Smooth muscle cell of the pulmonary artery (primary cell): ENCODE measurements at places on chromosomes 2 and 18. TPM values are rescaled to one million over a fixed set of nuclear protein-coding genes. Genes with fewer than 3 reads are reported as not detected.

ACKR3 gene
- total RNA-seq = 1.2 and 9.2 TPM in 2 replicates

ARHGAP15 gene
- total RNA-seq = 0.13 TPM in 1 of 2 replicates, not detected in the other

RRM2 gene
- total RNA-seq = 5.6 and 9.8 TPM in 2 replicates

LINC00305 gene
- not detected in 2 replicates for total RNA-seq

ELOA2 gene
- not detected in 2 replicates for total RNA-seq

HPCAL1 gene
- 32.0 and 42.9 TPM in 2 replicates for total RNA-seq

CFAP221 gene
- total RNA-seq = 0.07 and 0.13 TPM in 2 replicates

SPP2 gene
- not detected in 2 replicates for total RNA-seq

ASTL gene
- total RNA-seq = 0.07 TPM in 1 of 2 replicates, not detected in the other

CNTNAP5 gene
- total RNA-seq = not detected in 2 replicates

HOXD10 gene
- not detected in 2 replicates for total RNA-seq

SIX3 gene
- not detected in 2 replicates for total RNA-seq

ALK gene
- total RNA-seq = 0.07 TPM in 1 of 2 replicates, not detected in the other

SLC4A3 gene
- 4.0 and 7.0 TPM in 2 replicates for total RNA-seq

FIGN gene
- total RNA-seq = 0.99 and 2.7 TPM in 2 replicates

XPO1 gene
- total RNA-seq = 232 and 312 TPM in 2 replicates

UGT1A3 gene
- total RNA-seq = not detected in 2 replicates

CFC1 gene
- total RNA-seq = not detected in 2 replicates

THUMPD2 gene
- 8.1 and 9.8 TPM in 2 replicates for total RNA-seq

VWA3B gene
- total RNA-seq = not detected in 2 replicates

ERFE gene
- 0.56 and 4.8 TPM in 2 replicates for total RNA-seq

VIL1 gene
- not detected in 2 replicates for total RNA-seq

PID1 gene
- 35.6 and 48.6 TPM in 2 replicates for total RNA-seq

KLHL29 gene
- total RNA-seq = 6.8 and 7.6 TPM in 2 replicates

SPR gene
- total RNA-seq = 17.9 and 27.4 TPM in 2 replicates

TWIST2 gene
- total RNA-seq = 20.7 and 29.0 TPM in 2 replicates

GPR75 gene
- total RNA-seq = 1.5 and 2.4 TPM in 2 replicates

CRYBA2 gene
- not detected in 2 replicates for total RNA-seq

BOD1L2 gene
- total RNA-seq = not detected in 2 replicates

FOXD4L1 gene
- 0.13 and 0.17 TPM in 2 replicates for total RNA-seq
